ENCODE measurements at places on chromosomes 7 and 10.

GRCh38 chr10:17255512-17255911 is 27.5 kb downstream of the VIM start:
- DNase-seq: no peak

GRCh38 chr10:129810-130209 is 5.4 kb upstream of the ZMYND11 start:
- no peak for DNase-seq

DNA sequence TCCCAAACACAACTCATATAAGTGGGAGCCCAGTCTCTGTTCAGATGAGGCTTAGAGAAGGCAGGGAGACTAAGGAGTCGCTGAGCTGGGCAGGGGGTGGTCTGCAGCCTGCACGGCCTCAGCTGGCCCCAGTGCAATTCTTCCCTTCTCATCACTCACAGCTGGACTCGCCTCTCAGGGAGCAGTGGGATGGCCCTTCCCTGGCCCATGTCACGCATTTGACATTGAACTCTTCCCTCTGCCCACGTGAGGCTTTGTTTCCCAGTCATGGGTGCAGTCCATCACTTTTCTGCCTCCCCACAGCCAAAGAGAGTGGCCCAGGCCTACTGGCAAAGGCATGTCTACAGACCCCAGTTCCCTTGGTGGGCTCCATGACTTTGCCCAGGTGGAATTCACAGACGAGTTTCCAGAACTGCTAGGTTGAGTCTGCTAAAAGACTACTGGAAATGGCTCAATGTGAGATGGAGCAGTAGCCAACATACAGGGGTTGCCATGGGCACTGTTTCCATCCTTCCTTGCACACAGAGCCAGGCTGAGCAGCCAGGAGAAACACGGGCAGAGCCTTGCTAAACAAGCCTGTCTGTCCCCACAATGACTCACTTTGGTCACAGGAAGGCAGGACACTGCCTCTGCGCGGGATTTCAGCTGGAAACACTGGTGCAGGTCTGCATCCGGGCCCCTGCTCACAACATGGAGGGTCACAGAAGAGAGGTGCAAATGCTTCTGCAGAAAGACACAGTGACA is 90.1 kb downstream of the OAT start:
- DNase-seq: no peak

DNA sequence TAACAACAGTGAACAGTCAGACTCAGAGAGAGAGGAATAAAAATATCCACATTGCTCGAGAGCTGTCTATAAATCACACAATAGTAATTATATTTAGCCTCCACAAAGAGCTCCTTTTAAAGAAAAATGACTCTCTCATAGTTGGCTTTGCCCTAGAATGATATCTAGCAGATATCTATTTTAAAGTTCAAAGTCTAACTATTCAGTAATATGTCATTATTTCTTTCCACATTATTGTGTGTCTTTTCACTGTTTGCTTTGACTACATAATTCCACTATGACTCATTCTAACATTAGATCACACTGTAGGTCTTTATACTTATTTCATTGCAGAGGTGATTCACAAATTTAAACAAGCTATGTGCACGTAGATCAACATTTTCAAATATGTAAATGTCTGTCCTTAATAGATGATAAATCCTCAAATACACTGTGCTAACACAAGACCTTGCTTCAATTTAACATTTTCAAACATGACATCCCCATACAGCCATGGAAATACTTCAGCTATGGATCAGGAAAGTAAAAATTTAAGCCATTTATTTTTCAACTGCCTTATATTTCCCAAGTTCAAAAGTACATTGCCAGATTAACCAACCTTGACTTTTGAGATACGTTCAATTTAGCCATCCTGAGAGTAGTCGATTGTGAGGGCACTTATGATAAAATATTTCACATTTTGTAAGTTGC is 99.9 kb upstream of the AKR1E2 start:
- no peak for DNase-seq

GRCh38 chr10:49254556-49255318 is 44.2 kb upstream of the C10orf71 start:
- DNase-seq: no peak

GRCh38 chr10:94293354-94293753 is 69.4 kb downstream of the NOC3L start:
- peak; percentile 37 for DNase-seq

DNA sequence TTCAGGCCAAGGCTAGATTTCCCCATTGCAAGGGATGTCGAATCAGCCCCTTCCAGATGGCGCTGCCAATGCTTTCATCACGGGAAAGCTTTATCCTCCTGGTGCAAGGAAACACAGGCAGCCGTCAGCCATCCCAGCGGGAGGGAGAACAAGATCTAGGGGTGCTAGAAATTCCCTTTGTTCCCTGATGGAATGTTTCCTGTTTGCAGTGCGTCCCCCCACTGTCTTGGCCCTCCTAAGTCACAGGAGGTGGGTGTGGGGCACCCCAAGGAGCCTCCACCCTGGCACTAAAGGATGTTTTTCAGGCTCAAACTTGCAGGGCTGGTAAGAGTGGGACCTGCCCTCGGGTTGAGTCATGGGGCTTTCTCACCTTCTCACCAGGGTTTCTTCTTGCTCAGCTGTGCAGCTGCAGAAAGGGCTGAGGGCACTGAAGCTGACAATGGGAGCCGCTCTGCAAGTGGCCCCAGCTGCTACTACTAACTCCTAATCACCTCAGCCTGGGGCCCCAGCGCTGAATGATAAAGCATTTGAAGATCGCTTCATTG is 103.6 kb downstream of the PRPF18 start:
- no peak for DNase-seq

- no peak for DNase-seq
Observed at GRCh38 chr7:134710854-134711624, 64.4 kb downstream of the BPGM start.

GRCh38 chr7:127446842-127447241 is 54.3 kb upstream of the ZNF800 start:
- no peak for DNase-seq

- DNase-seq: no peak
Observed at GRCh38 chr10:105252911-105253310, 611.8 kb downstream of the SORCS3 start.

- no peak for DNase-seq
Observed at GRCh38 chr7:13915891-13916290, 73.6 kb downstream of the ETV1 start.

- no peak for DNase-seq
Observed at GRCh38 chr7:35508623-35509400, 186.1 kb downstream of the HERPUD2 start.

GRCh38 chr10:114061148-114061547 is 17.5 kb downstream of the ADRB1 start:
- DNase-seq: no peak

- DNase-seq: no peak
Observed at GRCh38 chr10:90526721-90527120, 331.1 kb downstream of the HTR7 start.

GRCh38 chr7:148547951-148548350 is 42.6 kb upstream of the C7orf33 start:
- no peak for DNase-seq

DNA sequence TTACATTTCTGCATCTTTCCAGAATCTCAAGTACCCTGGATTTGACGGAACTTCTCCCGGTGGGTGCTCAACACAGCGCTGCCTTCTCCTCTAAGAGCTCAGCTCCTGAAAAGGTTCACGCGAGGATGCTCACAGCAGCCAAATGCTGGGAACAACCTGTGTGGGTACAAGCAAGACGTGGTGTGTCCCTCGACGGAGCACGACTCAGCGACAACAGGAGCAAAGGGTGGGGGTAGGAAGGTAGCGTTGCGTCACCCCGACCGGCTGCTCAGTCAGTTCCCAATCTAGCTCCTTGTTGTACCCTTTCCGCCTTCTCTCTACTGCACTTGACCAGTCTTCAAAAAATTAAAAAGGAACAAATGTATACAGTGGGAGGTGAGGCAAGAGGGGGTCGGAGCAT is 117.3 kb downstream of the PTPRN2 start:
- DNase-seq: no peak

Data from left ventricle myocardium inferior (tissue), 1 donor.